ENCODE measurements at places on chromosomes 11 and 22.
A peak's percentile ranks its signal among the peaks of the same experiment; 100 is the strongest.

- no peak for DNase-seq
Measured at GRCh38 chr11:96126917-96127595, 203.1 kb upstream of the MTMR2 start.

DNA sequence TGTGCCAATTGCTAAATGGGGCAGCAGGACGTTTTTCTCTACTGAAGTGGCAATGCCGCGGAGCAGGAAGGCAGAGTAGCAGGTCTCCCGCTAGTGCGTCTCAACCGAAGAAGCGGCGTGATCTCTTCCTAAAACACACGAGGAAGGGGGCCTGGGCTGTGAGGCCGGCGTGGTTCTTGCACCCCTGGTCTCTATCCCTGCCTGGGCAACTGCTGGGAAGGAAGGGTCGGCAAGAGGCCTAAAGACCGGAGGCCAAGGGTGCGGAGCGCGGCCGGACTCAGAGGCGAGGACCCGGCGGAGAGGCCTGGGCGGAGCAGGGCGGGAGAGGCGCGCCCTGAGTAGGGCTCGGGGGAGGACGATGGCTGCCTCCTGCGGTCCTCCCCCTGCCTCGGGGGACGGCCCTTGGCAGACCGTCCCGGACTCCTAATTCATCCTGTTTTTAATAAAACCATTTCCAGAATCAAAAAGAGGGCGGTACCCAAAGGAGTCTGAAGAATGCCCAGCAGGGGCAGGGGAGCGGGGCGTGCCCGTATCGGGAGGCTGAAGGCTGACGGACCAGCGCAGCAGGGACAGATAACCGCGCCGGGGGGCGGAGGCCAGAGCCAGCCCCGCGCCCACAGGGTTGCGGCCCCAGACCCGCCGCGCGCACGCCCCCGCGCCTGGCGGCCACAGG is 572 bp upstream of the APLP2 start:
- DNase-seq: peak; percentile 25

GRCh38 chr11:65444314-65445051 is 21.9 kb downstream of the NEAT1 start:
- no peak for DNase-seq

DNA sequence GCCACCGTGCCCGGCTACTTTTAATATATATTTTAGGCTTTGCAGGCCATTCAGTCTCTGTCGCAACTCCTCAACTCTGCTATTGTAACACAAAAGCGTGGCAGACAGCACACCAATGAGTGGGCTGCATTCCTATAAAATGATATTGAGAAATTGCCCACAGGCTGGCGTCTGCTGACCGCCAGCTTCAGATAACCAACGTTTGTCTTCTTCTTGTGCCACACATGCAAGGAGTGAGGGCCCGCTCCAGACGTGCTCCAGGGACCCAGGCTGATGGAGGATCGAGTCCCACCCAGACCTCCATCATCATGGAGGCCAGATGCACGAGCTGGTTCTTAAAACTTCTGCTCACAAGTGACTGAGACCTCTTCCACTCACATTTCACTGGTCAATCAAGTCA is 35.4 kb upstream of the LINC01488 start:
- no peak for DNase-seq

GRCh38 chr22:28395920-28396753 is 283.5 kb downstream of the TTC28 start:
- DNase-seq: no peak

- DNase-seq: no peak
Measured at GRCh38 chr22:37636186-37636948, 3.1 kb upstream of the SH3BP1 start.

DNA sequence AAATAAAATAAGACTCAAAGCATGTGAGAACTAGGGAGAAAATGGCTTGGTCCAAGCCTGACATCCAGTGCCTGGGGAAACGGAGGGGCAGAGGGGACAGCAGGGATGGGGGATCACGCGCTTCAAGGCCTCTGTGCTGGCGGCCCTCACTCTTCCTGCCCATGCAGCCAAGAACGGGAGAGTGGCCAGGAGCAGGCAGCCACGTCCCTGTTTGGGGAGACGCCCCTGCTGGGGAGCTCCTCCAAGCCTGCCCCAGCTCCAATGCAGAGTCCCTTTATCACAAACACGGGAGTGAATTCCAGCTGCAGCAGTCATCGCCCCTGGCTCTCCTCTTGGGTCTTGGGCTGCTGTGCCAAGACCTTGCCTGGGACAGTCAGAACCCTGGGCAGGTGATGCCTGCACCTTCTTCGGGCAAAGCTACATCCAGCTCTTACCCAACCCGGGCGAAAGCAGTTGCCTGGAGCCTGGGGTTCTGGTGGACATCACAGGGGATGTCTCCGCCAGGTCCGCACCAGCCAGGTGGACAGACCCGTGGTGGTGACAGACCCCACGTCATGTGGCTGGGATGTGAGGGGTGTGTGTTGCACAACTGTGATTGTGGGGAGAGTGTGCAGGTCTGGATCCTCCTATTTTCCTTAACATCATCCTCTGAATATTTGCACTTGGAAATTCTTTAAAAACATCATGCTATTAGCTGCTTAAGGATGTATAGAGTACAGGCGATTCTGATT is 1391.3 kb downstream of the BRD1 start:
- DNase-seq: no peak

DNA sequence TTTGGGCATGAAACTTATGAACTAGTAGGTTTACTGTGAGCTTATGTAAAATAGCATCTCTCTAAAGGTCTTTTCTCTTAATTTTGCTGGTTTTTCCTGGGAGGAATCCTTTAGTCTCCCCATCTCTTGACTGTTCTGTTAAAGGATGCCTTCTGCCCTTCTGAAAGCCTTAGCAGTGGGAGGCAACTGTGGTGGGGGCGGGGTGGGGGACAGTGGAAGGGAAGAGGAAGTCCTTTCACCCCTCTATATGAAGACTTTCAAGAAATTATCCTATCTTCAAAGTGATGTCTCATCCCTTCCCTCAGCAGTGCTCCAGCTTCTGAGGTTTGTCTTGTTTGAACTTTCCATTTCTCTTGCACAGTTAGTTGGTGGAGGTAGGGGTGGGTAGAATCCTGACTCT is 73.1 kb downstream of the ELP4 start:
- no peak for DNase-seq

DNA sequence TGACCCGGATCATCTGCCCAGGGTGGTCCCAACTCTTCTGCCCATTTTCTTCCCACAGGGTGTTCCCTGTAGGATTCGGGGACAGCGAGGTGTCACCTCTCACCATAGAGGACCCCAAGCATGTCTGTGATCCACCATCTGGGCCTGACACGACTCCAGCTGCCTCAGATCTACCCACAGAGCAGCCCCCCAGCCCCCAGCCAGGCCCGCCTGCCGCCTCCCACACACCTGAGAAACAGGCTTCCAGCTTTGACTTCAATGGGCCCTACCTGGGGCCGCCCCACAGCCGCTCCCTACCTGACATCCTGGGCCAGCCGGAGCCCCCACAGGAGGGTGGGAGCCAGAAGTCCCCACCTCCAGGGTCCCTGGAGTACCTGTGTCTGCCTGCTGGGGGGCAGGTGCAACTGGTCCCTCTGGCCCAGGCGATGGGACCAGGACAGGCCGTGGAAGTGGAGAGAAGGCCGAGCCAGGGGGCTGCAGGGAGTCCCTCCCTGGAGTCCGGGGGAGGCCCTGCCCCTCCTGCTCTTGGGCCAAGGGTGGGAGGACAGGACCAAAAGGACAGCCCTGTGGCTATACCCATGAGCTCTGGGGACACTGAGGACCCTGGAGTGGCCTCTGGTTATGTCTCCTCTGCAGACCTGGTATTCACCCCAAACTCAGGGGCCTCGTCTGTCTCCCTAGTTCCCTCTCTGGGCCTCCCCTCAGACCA is 24.0 kb downstream of the CSF2RB start:
- no peak for DNase-seq

DNA sequence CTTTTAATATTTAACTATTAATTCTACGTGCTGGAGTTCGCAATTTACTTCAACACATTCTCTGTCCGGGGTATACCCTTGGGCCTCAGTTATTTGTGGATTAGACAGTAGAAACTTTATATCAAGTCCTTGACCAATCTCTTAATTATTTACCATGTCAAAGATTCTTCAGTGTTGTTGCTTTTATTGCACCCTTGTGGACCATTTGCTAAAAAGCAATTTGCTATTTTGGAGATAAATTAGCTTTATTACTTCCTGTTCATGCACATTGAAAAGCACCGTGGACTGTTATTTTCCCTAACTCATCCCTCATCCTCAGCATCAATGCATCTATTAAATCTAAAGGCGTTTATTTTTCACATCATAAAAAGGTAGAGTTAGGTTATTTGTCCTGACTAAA is 609.9 kb downstream of the CNTN5 start:
- no peak for DNase-seq

DNA sequence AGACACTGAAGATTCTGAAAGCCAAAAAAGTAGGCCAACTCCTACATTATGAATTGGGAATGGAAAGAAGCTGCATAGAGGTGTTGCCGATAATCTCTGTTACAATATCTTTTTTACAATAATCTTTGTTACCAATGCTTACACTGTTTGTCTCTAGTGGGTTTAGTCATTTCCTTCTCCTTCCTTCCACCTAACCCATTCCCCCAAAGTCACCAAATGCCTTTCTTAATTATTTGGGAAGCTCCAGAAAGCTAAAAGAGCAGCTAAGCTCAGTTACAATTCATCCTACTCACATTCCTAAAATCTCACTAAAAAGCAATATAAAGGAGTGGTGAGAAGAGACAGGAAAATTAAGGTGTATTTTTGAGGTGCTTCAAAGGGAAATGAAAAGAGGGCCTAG is 313.7 kb downstream of the SWAP70 start:
- no peak for DNase-seq

GRCh38 chr11:88194990-88195389 is 19.7 kb upstream of the RAB38 start:
- DNase-seq: no peak

DNA sequence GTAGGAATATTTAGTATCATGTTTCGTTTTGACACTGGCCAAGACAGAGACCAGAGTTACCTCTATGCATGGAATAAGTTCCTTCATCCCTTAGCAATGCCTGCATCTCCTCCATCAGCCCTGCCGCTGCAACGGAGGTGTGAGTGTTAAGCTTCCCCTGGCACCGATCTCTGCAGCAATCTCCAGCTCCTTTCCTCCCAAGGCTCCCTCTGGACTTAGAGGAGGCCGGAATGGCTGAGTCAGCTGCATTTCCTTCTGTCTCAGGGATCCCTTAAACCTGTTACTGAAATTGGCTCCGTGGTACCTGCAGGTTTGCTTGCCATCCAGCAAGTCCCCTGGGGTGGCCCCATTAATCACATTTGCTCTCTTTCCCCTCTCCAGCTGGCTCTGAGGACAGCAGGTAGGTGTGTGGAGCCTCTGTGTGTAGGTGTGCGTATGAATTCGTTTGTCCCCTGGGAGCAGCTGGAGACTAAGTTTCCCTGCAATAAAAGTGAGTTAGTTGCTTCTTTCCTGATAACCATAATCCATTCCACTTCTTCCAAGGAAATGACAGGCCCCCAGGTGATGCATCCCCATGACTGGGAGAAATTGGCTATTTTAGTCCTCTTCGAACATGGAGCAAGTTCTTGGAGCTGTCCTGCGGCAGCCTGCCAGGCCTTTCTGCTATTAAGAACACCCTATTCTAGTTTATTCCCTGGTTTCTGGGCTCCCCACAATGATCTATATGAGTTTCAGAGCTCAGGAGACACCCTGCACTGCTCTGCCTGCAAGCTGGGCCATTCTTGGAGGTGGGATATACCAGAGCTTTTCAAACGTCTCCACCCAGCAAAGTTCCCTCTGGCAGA is 457.2 kb upstream of the CADM1 start:
- no peak for DNase-seq

DNA sequence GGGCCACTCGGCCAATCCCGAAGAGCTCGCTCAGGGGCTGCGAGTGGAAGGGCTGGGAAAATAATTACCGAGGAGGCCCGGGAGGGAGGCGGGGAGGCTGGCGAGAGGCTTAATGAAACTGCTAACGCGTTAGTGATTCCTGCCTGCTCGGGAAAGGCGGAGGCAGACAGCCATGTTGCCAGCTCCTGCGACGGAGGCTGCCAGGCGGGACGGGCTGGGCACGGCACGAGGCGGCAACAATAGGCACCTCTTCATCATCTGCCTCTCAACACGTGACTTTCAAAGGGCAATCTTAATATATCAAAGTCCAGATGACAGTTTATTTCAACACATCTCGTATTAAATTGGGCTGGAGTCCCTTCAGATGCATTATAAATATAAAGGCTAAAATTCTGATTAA is 68.0 kb upstream of the TCF20 start:
- no peak for DNase-seq

DNA sequence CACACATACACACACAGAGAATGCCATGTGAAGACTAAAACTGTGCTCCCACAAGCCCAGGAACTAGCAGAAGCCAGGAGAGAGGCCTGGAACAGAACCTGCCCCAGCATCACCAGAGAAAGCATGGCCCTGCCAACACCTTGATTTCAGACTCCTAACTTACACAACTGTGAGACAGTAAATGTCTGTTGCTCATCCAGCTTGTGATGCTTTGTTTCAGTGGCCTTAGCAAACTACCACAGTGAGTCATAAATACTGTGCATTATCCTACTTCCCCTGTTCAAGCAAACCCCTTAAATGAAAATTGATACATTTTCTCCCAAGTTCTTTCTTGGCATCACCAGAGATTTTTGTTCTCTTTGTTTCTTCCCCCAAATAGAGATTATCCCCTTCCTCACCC is 1539.4 kb upstream of the TENM4 start:
- no peak for DNase-seq

DNA sequence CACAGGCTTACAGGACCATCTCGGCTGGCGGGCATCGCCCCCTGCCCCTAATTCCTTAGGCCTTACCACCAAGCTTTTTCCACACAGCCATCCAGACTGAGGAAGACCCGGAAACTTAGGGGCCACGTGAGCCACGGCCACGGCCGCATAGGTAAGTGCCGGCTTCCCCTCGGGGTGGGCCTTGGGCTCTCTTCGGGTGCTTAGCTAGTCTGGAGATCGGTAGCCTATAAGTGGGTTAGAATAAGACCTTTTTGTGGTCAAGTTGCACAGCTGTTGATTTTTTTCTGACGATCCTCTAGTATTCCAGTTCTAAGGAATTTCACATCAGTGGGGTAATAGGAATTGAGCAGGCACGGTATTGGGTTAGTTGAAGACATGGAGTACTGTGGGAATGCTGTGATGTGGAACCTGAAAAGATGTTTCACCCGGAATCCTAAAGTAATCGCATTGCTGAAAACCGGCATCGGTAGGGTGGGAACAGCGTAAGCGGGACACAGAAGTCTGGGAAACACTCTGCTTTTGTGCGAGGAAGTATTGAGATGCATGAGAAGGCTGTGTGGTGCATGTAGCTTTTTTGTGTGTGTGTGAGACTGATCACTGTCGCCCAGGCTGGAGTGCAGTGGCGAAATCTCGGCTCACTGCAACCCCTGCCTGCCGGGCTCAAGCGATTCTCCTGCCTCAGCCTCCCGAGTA is 669 bp downstream of the RPL27A start:
- DNase-seq: no peak

DNA sequence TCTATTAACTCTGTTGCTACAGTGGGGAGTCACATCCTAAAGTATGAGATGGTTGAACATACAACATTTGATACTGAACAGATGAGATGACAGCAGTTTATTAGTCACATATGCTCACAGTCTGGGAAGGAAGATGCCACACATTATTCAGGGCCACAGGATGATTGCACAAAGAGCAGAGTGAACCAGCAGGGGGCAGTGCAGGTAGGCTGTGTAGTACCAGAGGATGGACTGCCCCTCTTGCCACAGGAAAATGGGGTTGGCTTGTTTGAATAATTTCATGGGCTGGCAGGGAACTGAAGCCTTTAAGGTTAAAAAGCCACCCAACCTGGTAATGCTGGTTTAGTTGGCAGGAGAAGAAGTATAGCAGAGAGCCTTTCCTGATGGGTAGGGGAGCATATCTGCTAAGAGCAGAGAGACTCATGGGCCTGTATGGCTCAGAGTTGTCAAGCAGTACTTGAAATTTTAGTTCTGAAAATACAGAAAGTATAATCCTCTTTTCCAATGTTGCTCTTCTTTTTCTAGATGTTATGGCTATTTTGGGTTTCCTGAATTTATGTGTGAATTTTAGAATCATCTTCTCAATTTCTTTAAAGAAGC is 180.4 kb upstream of the B3GAT1 start:
- no peak for DNase-seq

All from activated T-helper 1 cell treated with anti-CD3 and anti-CD28 coated beads, Interleukin-2, amount 50 U/mL, for 16 hours (primary cell).